ENCODE measurements at places on chromosomes 3 and 15. TPM values are rescaled to one million over a fixed set of nuclear protein-coding genes. Genes with fewer than 3 reads are reported as not detected.

Gene CSPG4
- total RNA-seq, result not detected

Gene RAB8B
- 37.2 TPM for total RNA-seq

Gene NR1I2
- total RNA-seq, result 0.42 TPM

Gene CAPN3
- 26.1 TPM for total RNA-seq

Gene SERPINI2
- total RNA-seq, result not detected

DNA sequence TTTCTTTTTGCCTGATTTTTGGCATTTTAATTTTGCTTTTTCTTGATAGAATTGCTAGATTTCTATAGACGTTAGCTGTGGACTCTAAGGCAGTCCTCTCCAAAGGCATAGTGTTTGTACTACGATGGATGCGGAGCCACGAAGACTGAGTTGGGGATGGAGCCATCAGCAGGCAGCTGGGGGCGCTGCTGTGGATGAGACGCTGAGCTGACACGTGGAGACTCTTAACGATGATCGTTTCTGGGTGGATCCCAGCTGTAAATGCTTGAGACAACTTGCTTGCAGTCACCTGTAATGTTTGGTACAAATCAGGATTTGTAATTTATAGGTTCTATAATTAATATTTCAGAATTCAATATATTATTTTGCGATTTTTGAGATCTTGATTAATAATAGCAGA is 13.3 kb upstream of the PPP1R2 start:
- no peak for DNase-seq

DNA sequence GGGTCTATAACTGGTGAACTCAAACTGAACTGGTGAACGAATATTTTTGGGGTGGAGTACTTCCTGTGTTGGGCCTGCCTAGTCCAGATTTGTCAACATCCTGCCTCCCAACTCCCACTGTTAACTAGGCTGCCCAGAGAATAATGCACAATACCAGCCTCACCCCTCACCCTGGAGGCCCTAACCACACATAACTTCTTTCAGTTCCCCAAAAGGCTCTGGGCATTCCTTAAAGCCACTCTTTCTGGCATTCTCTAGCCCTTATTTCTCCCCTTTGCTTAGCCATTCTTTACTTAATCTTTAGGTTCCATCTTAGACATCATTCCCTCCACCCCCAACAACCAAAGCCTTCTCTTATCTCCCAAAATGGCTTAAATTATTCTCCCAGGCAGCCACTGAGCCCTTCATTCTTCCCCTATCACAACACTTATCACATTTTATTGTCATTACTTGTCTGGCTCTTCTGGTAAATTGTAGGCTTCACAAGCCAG is 9.1 kb upstream of the SEC11A start:
- DNase-seq, result no peak

GRCh38 chr15:39286706-39287105 is 294.2 kb upstream of the THBS1 start:
- DNase-seq, result no peak

GRCh38 chr3:134299185-134299887 is 48.7 kb upstream of the RYK start:
- no peak for DNase-seq

DNA sequence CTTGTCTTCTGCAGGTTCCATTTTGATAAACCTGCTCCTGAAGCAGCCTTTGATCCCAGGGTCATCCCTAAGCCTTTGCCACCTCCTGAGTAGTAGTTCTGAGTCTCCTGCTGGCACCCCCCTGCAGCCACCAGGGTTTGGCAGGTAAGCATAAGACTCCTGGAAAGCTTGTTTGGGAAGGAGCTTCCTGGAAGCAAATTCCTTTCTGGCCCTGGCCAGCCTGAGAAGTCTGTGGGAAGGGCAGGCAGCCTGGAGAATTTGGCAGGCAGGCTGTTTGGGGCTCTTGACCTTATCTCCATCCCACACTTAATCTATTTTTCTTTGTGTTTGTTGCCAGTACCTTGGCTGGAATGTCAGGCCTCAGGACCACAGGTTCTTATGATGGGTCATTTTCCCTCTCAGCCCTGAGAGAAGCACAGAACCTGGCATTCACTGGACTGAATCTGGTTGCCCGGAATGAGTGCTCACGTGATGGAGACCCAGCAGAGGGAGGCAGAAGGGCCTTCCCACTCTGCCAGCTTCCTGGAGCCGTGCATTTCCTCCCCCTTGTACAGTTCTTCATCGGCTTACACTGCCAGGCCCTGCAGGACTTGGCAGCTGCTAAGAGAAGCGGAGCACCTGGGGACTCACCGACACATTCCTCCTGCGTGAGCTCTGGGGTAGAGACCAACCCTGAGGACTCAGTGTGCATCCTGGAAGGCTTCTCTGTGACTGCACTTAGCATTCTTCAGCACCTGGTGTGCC is 13.4 kb downstream of the ATRIP start:
- no peak for DNase-seq

DNA sequence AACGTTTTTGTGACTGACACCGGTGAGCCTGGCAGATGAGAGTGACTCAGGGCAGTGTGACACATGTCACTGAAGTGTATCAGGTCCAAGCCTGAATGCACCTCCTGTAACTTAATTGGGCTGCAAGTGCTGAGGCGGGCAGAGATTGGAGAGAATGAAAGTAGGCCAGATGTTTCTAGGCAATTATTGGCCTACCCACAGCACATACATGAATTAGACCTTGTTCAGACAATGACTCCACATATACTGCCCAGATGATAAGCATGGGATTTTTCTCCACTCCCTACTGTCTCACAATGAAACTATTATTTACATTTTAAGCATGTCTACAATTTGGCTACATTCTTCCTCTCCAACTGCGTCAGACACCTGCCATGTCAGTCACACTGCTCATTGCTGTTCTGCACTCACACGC is 187.3 kb upstream of the ZNF385D start:
- DNase-seq, result no peak

DNA sequence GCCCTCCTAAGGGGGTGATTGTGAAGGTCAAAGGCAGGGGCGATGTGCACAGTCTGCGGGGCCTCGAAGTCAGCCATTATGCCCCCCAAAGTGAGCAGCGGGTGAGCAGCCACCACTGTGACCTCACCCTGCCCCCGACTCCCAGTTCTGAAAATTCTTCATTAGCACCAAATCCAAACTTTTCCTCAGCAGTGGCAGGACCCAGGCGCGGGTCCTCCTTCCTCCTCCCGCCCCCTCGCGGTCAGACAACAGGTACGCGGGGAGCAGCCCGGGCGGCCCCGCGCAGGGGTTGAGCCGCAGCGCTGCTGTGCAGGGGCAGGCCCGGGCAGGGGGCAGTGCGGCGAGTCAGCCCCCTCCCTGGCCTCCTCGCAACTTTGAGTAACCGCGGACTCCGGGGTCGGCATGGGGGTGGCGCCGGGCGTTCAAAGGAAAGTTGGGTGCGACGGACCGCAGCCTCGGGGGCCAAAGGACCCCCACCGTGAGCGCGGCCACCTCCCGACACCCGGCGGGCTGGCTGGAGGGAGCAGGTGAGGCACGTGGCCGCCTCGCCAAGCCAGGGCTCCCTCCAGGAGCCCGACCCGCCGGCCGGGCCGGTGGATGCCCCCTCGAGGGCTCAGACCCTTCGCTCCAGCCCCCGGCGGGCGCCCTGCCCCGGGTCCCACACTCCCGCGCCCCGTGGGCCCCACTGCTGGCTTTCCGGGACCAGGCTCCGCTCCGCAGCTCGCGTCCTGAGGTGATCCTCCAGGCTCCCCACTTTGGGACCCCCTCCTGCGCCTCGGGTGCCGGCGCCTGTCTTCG is 49.4 kb upstream of the CCDC174 start:
- DNase-seq, result no peak

DNA sequence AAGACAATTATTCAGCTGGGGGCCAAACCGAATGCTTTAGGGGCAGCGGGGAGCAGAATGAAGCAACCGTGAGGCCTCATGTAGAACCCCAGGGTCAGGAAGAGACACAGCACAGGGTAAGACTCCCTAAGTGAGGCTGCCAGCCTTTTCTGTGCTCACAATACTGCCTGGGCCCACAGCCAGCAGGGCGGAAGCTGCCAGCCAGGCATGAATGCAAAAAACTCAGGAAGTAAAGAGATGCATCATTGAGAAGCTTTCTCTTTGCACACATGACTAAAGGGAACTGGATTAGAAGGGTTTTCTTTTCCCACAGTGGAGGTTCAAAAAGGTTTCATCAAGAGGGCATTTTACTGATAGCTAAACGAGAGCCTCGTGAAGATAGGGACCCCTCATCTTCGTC is 33.3 kb downstream of the CA12 start:
- no peak for DNase-seq

- no peak for DNase-seq
Observed at GRCh38 chr3:166829896-166830295, 550.2 kb downstream of the ZBBX start.

DNA sequence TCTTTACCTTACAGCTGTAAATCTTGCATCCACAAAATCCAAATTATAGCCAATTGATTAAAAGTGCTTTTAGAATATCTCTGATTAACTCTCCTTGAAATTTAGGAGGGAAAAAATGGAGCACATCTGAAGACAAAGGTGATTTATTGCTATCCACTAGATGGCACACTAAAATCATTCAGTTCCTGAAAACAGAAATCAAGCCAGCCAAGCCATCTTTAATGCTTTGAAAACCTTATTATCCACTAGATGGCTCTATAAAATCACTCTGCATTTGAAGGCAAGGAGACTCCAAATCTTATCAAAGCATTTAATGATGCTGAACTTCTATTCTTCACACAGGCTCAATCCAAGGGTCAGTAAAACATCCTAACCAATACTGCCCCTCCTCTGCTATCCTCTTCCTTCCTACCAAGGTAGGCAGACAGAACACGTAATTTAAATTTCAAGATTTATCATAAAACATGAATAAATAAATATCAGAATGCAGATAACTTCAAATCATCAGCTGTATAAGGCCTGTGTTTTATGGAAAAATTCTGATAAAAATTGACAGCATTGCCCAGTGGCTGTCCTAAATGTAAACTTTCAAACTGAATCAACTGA is 48.4 kb downstream of the GOLIM4 start:
- peak; percentile 37 for DNase-seq

DNA sequence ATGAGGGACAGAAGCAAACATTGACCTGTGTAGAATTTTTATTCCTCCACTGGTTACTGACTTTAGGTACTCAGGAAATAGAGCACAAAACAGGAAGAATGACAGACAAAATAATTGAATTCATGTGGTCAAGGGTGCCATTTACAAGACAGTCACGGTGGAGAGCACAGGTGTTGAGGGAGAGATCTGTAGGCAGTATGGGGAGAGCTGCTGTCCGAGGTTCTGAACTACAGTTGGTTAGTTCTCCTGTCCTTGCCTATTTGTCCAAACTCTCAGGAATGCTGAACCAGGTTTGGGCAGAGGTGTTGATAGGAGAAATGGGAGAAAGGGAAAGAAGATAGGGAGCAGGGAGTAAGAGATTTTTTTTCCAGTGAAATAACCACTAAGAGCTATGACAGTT is 178.5 kb upstream of the ZBTB20 start:
- no peak for DNase-seq

DNA sequence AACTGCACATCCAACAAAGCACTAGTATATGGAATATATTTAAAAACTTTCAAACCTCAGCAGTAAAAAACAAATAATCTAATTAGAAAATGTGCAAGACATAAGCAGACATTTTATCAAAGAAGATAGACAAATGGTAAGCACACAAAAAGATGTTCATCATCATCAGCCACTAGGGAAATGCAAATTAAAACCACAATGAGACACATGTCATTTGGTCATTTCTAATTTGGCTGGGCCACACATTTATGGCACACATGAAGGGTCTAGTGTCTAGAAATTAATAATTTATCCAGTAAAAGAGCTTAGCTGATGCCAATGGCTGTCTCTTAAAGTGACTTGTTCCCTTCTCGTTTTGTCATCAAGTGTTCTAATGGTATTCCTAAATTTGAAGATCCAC is 45.8 kb downstream of the ARHGAP31 start:
- no peak for DNase-seq

GRCh38 chr3:42631620-42632019 is 21.9 kb upstream of the ZBTB47 start:
- DNase-seq, result no peak

- DNase-seq, result peak; percentile 68
Observed at GRCh38 chr15:93087825-93088199, 1.2 kb downstream of the RGMA start.
